ENCODE measurements at places on chromosomes 12 and 14.

DNA sequence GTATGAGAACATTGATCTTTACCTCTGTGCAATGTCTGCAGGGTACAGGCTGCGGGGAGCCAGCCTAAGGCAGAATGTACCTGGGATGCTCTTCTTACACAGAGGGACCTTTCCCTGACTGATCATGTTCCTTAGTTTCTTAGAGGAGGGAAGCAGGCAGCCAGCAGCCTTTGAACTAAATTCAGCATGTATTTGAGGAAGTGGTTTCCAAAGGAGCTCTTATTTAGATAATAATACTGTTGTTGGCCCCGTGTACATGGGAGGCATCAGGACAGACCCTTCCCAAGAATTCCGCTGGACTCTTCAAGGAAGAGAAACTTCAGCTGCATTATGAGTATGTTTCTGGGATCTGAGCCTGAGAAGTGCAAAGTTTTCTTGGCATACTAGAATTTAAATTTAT, 98.8 kb downstream of the CCDC92 start:
- no peak for DNase-seq

GRCh38 chr14:61472011-61472672, 150.8 kb downstream of the PRKCH start:
- DNase-seq, result peak; percentile 98

GRCh38 chr12:121673013-121673511, 3.6 kb upstream of the MORN3 start:
- no peak for DNase-seq

GRCh38 chr12:117051380-117051779, 47.8 kb downstream of the TESC start:
- no peak for DNase-seq

DNA sequence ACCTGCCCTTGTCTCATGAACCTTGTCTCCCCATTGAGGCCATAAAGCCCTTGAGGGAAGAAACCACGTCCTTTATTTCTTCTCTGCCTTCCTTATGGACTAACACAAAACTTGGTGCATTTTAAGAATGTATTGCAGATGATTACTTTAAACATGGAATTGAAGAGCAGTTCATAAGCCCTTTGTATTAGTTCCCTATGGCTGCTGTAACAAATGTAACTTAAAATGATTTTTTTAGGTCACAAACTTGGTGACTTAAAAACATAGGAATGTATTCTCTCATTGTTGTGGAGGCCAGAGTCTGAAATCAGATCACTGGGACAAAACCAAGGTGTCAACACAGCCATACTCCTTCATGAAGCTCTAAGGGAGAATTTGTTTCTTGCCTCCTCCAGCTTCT, 185.5 kb downstream of the PHLDA1 start:
- no peak for DNase-seq

GRCh38 chr14:44168566-44168965, 338.5 kb downstream of the FSCB start:
- no peak for DNase-seq

DNA sequence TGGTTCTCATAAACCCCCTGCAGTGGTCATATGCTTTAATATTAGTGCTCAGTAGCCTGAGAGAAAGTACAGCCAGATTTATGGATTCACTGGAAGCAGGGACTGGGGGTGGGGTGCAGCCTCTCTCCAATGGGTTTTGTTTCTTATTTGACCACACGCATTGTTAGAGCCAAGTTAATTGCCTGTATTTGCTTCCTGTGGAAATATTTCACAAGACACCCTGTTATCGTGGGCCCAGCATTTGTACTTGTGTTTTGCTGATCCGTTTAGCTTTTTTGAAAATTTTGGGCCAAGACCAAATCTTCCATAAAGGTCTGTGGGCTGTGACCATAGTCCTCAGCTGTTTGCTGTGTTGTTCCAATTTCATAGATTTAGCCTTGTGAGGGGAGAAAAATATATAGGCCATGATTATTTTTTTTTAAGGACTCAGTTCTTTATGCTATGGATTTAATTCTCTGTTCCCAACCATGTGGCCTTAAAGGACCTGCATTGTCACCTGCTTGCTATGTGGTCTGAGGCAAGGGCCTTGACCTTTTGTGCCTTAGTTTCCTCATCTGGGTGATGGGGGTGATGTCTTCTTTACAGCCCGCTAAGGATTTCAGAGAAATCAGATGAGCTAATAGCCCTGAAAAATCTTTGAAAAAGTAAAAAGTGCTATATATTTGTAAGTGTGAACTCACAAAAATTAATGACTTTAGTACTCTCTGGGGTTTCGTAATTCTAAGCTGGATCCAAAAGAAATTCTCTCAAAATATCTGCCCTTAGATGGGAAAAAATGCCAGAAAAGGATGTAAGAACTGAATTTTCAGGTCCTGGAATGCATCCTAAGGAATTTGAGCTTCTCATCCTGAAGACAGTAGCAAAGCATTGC, 370.2 kb downstream of the DPF3 start:
- DNase-seq, result no peak

Measured in ELR (cell line).